ENCODE measurements at places on chromosomes 1 and 21.

GRCh38 chr1:231962636-231963035 lies 336.0 kb downstream of the DISC1 start:
- no peak for DNase-seq

DNA sequence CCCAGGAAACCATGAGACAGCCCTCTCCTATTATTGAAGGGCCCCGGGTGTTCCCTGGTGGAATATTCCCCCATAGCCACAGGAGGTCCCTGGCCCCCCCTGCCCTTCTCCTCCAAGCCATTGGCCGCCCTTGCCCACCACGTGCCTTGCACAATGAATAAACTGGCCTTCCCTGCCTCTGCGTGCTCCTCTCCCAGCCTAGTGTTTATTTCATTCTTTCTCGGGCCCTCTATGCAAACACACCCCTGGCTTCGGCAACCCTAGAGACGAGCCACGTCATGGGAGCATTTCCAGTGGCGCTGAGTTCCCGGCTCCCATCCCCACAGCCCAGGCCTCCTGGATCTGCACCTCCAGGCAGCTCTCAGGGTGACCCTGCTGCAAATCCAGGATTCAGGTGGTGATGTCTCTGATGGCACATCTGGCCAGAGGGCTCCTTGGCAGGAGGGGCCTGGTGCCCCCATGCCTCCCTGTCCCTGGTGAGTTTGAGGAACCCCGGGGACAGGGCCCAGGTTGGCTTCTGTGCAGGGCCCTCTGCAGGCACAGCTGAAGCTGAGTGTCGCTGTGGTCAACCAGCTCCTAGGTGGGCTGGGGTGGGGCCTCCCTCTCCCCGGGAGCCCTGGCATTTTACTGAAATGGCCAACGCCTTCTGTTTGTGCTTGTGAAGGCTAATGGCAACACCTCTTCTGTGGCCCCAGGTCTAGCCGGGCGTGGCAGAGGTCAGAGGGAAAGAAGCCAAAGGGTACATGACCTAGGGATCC lies 6.2 kb downstream of the KRTAP10-12 start:
- DNase-seq = no peak

GRCh38 chr1:69569576-69570328 lies 2.0 kb downstream of the LRRC7 start:
- DNase-seq = no peak

DNA sequence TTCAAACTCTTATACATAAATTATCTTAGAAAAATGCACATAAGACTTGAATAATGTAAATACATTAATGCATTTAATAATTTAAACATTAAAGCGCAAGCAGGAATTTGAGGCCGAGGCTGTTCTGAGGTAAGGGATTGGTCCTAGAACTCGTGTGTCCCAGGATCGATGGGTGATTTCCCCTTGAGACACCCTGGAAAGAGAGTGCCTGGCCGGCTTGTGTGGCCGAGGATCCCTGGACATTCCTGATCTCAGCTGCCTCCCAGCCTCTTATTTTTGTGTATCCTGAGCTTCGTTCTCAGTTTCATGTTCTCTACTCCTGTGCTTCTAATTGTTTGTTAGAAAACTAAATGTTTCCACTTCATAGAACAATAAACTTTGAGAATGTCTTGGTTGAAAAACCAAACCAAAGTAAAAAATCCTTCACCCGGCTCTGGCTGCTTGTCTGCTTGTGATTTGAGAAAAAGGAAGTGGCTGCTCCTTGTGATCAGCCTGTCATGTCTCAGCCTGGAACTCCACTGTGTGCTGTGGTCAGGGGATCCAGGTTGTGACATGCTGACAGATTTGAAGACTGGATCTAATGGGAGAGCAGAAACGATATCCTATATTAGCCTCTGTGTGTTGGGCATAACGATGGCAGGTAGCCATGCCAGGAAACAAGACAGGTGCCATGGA lies 40.7 kb downstream of the PEX14 start:
- no peak for DNase-seq

DNA sequence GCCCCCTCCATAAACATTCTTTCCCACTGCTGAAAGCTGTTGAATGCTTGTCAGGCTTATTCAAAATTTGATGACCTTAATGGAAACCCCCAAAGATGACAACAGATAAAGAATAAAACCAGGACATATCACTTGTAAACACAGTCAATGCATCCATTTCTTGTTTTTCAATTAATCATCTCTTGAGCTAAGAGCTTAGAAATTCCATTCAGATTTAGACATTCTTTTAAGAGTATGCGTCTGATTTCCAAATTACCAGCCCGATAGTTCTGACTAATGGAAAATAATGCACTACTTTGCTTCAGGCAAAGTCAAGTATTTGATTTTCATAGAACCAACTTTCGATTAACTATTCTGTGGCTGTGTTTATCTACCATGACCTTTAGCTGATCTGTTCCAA lies 100.6 kb upstream of the RUNX1 start:
- DNase-seq = no peak

DNA sequence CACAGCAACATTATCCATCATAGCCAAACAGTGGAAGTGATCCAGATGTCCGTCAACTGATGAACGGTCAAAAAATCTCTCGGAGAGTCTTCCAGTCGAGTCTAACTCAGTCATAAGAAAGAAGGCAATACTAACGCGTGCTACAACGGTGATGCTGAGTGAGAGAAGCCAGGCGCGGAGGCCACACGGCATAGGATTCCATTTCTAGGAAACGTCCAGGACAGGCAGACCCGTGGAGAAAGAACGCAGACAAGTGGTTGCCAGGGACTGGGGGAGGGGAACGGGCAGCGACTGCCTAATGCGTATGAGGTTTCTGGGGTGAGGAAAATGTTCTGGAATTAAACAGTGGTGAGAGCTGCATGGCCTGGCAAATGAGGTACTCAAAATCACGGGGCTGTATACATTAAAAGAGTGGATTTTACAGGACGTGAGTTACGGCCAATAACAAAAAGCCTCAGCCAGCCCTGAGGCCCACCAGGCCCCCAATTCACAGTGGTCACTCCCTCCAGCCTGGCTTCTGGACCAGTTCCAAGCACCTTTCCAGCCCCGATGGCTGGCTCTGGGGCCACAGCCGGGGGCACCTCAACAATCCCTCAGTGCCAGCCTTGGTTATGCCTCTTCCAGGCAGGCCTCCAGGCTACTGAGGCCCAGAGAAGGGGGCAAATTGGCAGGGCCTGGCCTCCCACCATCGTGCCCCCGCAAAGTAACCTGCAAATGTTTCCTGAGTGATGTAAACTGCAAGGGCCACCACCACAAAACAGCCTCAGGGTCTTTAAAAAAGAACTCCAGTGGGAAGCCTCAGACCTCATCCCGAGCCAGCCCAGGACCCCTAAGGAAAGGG lies 3.4 kb downstream of the WNT9A start:
- no peak for DNase-seq

DNA sequence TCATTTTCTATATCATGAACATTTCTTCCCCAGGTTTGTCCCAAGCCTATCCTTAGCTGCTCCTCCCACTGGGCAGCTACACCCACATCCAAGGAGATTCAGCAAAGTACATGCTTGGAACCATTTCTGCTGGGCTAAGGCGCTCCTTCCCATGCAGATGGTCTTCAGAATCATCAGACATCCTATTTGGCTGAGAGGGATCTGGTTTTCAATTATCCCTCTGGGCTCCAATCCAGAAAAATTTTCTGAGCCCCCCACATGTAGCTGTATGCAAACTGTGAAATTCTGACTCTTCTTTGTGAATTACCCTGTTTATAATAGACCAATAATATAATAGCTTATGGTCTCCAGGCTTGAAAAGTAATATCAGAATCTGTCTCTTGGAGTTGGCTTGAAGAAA lies 99.2 kb downstream of the LAMC2 start:
- no peak for DNase-seq

- no peak for DNase-seq
Observed at GRCh38 chr1:88288571-88288970, 395.5 kb upstream of the PKN2 start.

GRCh38 chr21:20970691-20971090 lies 27.5 kb upstream of the NCAM2 start:
- no peak for DNase-seq

GRCh38 chr1:116916533-116917445 lies 7.1 kb downstream of the PTGFRN start:
- no peak for DNase-seq

DNA sequence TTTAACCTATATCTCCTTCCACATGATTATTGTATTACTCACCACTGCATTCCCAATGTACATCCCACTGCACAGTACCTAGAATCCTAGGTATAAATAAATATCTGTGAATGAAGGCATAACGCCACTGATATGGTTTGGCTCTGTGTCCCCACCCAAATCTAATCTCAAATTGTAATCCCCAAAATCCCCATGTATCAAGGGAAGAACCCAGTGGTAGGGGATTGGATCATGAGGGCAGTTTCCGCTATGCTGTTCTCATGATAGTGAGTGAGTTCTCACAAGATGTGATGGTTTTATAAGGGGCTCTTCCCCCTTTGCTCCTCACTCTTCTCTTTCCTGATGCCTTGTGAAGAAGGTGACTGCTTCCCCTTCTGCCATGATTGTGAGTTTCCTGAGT lies 599.0 kb upstream of the ADGRL2 start:
- no peak for DNase-seq

- DNase-seq = no peak
Observed at GRCh38 chr1:22595108-22595507, 31.8 kb downstream of the EPHA8 start.

GRCh38 chr1:36273024-36273423 lies 33.1 kb upstream of the SH3D21 start:
- DNase-seq = no peak

GRCh38 chr21:35163411-35163810 lies 114.3 kb upstream of the RUNX1 start:
- no peak for DNase-seq

GRCh38 chr21:44778094-44778493 lies 23.5 kb downstream of the UBE2G2 start:
- no peak for DNase-seq

GRCh38 chr1:166128195-166128594 lies 38.6 kb downstream of the FAM78B start:
- no peak for DNase-seq

DNA sequence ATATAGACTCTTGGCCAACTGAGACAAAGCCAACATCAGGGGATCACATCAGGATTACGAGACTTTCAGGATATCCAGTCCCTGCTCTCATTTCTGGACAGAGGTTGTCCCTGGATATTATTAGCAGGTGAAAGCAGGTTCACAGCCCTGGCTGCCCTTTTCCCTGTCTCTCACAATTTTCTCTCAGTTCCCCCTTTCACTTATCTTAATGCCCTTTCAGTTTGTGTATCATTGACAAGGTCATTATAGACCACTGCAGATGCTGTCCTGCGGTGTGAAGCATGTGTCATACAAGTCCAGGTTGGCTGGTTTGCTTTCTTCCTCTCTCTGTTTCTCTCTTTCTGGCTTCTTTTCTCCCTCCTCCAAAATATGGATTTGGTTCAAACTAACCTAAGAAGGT lies 2.1 kb upstream of the KLHDC9 start:
- no peak for DNase-seq

DNA sequence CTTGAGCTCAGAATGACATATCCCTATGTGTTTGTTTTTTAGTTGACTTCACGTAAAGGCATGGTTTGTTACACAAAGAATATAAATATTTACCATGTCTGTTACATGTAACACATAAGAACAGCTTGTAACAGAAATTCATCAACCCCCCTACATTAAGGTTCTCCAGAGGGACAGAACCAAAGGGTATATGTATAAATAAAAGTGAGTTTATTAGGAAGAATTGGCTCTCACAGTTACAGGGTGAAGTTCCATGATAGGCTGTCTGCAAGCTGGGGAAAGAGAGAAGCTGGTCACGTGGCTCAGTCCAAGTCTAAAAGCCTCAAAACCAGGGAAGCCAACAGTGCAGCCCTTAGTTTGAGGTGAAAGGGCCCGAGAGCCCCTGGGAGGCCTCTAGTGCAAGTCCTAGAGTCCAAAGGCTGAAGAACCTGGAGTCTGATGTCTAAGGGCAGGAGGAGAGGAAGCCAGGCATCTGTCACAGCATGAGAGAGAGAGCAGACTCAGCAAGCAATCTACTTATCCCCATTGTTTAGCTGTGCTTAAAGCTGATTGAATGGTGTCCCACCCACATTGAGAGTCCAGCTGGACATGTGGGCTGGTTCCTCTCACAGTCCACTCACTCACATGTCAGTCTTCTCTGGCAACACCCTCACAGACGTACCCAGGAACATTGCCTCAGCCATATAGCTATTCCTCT lies 15.8 kb downstream of the THRAP3 start:
- no peak for DNase-seq

GRCh38 chr21:42393443-42393950 lies 2.4 kb downstream of the TMPRSS3 start:
- no peak for DNase-seq

GRCh38 chr1:51488372-51489050 lies 30.6 kb downstream of the EPS15 start:
- DNase-seq = no peak

DNA sequence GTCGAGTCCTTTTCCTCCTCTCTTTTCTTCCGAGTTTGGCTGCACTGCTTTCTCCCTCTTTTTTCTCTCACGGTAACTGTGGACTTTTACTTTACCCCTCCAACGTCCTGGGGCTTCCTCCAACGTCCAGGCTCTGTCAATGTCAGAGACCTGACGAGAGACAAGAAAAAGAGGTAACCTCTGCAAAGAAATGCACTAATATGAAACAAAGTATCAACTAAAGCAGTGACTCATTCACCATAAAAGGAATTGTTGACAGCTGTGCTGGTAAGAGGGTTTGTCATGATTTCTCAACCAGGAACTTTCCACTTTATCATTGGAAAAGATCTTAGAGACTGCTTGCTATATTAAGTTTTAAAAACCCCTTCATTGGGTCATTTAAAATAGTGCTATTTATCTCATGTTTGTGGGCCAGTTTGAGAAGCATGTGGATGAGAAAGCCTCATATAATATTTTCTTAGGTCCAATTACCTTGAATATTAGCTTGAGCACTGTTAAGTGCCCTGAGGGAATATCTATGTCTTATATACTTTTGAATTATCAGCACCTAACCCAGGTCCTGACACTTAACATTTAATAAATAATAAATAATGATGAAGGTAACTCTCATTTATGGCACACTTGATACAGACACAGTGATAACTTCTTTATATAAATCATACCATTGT lies at the start of gene GBP2:
TSS of gene GBP2 (minus strand) at position 202 of the 668 bp plus-strand sequence. CDS start 4,148 bp downstream, outside the sequence.
- DNase-seq = no peak

DNA sequence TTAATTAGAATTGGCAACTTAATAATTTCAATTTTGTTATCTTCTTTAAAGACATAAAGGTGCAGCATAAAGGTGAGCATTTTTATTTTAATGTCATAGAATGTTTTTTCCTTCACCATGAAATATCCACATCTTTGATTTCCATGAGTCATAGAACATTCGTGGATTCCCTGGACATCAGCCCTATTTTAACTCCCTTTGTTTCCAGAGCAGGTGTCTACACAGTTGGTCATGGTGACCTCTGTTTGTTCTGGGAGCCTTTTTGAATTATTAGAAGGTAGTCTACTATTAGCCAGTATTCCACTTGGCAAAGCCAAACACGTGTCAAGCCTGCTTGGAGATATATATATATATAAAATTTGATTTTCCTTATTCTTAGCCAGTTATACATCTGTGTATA lies 572.9 kb downstream of the LTN1 start:
- no peak for DNase-seq

Measured in C1 segment of cervical spinal cord (tissue), 14 donors.